ENCODE measurements at places on chromosomes 5 and 9.
A peak's percentile ranks its signal among the peaks of the same experiment; 100 is the strongest.

- DNase-seq: no peak
Measured at GRCh38 chr5:140072812-140073211, 29.7 kb upstream of the NRG2 start.

DNA sequence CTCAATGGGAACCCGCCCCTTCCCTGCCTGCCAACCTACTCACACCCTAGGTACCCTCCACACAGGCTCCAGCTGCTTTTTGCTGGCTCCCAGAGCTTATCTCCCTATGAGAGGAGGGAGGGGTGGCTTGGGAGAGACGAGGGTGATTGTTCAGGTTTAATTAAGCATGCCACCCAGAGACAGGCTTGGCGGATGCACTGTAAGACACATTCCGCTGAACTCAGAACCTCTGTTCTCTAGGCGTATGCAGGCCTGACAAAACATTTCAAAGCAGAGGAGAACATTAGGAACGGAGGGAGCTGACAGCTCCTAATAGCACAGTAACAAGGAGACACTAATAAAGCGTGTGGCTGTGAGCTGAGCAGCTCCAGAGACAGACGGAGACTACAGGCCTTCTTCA is 80.1 kb downstream of the TRIM32 start:
- DNase-seq: no peak

GRCh38 chr5:119451561-119451960 is 736 bp upstream of the HSD17B4 start:
- DNase-seq: no peak

DNA sequence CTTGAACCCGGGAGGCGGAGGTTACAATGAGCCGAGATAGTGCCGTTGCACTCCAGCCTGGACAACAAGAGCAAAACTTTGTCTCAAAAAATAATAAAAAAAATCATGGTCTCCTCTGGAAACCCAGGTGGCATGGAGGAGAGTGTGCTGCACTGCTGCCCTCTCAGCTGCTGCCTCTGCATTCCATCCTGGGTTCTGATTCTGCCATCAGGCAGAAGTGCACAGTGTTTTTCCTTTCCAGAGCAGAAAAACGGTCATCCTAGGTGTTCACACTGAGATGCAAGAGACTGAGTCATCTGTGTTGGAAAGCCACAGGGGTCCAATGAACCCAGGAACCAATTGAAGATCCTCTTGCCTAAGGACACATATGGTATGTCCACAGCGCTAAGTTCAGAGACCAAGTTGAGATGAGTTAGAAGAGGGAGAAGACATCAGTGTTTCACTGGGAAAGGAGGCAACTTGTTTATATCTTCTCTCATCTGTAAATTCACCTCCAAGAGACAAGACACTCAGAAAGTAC is 88.8 kb upstream of the DMRT1 start:
- DNase-seq: peak; percentile 5

- peak; percentile 51 for DNase-seq
Measured at GRCh38 chr5:172793577-172794488, 22.8 kb upstream of the DUSP1 start.

GRCh38 chr5:58759745-58760144 is 176.9 kb downstream of the RAB3C start:
- no peak for DNase-seq

DNA sequence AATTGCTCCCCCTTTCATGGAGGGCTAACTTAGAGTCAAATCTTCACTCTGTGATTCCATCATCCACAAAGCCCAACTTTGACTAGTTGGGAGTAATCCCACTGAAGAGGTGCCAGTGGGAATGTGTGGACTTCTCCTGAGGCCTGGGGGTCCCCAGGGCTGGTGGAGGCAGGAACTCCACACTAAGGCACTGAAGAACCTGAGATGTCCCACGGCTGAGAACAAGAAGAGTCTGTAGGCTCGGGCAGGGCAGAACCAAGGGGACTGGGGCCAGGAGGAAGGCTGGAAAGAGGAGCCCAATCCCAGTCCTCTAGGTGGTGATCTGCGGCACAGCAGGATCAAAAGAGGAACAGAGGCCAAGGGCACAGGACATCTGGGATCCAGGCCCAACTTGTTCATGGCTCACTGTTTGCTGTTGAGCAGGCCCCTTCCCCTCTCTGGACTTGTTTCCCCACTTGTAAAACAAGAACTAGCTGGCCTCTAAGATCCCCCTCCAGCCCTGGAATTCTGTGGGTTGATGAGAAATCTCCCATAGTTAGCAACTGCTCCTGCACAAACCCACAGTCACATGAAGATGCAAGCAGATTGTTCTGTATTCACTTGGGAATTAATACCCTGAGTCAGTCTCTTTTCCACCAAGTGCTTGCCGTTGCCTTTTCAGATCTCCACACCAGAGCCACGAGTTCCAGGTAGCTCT is 32.7 kb upstream of the ALDH1B1 start:
- no peak for DNase-seq

DNA sequence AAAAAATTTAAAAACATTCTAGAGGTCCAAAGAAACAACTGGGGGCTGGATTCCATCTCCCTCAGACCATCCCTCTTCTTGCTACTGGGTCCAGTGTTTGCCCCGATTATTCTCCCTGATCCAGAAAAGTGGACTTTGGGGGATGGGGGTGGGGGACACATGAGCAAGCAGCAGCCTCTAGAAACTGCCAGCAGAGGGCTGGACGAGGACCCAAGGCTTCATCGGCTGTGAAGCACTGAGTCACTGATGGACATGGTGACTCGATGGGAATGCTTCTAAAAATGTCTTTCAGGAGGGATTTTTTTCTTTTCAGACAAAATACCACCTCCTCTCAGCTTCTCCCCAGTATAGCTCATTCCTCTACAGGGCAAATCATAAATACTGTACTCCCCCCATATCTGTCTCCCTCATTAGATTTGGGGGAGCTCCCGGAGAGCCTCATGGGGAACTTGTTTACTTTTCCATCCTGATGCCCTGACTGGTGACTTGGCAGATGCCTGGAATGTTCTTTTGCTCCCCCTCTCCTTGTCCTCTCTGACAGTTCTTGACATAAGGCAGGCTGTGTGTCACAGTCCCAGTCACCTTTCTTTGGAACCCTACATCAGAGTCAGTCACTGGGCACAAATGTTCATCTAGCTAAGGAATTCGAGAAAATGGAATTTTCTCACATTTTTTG is 67.2 kb upstream of the STC2 start:
- DNase-seq: peak; percentile 60

DNA sequence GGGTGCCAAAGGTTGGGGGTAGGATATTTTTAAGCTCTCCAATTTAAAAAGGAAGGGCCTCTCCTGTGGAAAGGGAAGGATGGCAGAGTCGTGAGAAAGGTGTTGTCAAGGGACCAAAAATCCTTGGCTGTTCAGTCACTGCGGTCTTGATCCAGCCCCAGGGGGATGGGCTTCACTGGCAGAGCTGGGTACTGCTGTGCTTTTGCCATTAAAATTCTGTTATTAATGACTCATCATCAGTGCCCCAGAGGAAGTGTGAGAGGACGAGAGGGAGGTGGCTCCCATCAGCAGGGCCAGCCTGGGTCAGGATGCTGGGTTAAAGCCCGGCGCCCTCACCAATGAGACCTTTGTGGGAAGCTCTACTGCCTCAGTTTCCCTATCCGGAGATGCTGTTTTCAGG is 16.7 kb downstream of the PCDH12 start:
- no peak for DNase-seq

GRCh38 chr5:146962801-146963355 is 84.3 kb upstream of the PPP2R2B start:
- no peak for DNase-seq

DNA sequence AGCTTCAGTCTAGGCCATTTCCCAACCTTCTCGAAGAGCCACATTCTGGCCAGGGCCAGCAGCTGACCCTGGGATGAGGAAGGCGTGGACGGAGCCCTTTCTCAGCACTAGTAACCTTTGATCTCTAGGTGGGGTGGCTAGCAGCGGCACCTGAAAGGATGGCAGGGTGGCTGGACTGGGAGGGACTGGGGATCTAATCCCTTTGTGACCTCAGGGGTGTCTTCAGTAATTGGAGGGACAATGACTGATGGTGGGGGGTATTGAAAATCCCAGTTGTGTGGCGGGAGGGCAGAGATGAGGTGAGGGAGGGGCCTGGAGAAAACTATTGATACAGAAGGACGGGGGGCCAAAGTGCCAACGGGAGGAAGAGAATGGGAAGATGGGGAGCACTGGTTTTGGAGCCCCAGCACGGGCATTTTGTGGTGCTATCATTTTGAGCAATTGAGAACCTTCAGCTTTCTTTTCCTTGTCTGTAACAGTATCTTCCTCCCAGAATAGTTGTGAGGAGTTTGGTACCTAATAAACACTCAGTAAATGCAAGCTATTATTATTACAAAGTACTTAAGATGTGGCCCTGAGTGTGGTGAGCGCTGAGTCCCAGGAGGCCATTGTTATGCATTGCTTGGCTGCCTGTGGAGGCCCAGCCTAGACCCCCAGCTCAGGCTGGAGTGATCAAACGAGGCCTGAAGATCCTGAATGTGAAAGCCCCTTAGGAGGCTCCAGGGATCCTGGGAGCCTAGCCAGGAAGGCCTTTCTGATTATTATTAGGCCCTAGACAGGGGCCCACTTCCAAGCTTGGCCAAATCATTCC is 37.3 kb upstream of the UBE2D2 start:
- DNase-seq: no peak

DNA sequence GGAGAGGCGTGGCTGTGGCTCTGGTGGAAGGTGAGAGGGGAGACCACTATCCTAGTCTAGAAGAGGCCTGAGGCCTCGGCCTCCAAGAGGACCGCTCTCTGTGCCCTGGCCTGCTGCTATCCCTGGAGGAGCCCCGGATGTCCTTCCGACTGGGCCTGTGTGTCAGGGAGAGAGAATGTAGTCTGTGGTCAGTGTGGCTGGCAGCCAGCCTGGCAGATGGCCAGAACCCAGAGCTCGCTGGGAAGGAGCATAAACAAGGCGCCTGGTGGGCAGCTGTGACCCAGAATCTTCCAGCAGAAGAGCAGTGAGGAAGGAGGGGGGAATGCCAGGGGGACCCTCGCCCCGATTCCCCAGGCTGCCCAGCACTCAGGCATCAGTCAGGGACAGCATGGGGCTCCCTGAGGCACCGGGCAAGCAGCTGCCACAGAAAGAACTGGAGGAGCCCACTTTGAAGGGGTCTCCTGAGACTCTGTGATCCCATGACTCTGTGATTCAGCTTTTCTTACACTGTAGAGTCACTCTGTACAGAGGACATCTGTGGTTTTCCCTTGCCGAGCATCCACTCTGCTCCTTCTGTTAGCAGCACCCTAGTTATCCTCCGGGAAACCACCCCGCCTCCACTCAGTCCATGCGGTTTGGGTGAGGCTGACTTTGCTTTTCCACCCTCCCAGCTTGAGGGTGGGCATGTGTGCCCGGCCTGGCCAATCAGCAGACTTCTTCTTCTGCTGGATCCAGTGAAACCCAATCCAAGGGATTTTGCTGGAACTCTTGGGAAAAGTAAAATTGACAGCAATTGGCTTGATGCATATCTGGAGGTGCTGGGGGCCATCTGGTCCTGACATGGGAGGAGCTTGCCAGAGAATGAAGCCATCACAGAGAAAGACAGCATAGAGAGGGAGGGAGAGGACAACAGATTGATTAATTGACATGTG is 46.2 kb upstream of the PWWP2A start:
- peak; percentile 99 for DNase-seq

GRCh38 chr5:171050916-171051315 is 189.1 kb downstream of the RANBP17 start:
- no peak for DNase-seq

DNA sequence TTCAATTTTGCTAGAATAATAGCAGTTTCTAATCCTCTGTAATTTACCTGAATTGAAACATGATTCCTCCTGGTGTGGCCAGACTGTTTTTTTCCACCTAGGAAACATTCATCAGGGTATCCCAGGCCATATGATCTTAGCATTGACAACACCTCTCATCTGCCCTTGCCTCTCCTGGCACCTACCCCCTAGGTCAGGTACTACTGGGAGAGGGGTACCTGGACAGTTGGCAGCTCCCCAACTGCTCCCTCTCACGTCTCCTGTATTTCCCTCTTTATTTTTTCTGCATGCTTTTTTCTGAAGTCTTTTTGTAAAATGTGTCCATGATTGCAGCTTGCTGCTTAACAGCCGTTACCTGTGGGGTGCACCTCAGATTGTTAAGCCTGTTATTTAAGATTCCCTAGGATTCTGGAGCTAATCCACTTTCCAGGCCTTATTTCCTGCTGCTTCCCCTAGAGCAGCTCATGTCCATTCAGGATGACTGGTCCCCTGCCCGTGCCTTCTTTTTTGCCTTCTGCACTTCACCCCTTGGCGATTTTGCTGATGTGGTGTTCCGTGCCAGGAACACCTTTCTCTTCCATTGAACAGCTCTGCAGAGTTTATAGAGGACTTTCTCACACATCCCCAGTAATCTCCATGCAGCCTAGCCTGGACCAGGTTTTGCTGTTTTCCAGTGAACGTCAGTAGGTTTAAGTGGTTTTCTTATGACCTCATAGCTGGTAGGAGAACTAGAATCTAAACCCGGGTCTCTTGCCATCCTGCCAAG is 33.6 kb downstream of the SNX30 start:
- no peak for DNase-seq
